ENCODE measurements at places on chromosomes 3 and 15.

DNA sequence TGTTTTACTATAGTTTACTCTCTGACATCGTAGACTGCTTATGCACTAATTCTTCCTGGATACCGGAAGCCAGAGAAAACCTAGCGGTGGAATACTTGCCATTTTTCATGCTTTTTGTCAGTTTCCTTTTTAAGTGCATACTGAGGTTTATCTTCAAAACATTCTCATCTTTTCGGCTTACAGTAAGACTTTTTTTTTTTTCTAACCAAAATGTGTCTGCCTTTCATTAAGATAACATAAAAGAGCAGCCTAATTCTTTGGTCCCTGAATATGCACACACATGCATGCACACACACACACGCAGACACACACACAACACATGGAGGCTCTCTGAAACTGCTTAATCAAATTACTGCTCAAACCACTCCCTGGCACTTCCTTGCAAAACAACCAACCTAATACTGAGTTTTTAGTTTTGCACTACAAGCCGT lies 1.3 kb downstream of the ZNF445 start:
- DNase-seq, result peak; percentile 48

DNA sequence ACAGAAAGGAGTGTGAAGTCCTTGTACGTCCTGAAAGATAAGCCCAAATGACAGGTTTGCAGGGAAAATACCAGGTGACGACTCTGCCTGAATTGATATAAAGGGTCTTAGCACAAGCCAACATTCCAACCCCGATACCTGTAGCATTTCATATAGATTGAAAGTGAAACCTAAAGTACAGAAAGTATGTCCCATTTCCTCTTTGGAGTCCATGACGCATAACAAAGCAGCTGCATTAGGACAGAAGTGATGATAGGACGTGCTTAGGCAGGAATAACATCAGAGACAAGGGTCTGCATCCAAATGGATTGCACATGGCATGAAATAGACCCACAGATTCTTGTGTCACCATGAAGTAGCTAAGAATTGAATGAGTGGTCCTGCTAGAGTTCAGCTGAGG lies 187.0 kb upstream of the ROBO1 start:
- DNase-seq, result peak; percentile 21

GRCh38 chr3:42591811-42592210 lies 1.2 kb downstream of the SS18L2 start:
- DNase-seq, result no peak

DNA sequence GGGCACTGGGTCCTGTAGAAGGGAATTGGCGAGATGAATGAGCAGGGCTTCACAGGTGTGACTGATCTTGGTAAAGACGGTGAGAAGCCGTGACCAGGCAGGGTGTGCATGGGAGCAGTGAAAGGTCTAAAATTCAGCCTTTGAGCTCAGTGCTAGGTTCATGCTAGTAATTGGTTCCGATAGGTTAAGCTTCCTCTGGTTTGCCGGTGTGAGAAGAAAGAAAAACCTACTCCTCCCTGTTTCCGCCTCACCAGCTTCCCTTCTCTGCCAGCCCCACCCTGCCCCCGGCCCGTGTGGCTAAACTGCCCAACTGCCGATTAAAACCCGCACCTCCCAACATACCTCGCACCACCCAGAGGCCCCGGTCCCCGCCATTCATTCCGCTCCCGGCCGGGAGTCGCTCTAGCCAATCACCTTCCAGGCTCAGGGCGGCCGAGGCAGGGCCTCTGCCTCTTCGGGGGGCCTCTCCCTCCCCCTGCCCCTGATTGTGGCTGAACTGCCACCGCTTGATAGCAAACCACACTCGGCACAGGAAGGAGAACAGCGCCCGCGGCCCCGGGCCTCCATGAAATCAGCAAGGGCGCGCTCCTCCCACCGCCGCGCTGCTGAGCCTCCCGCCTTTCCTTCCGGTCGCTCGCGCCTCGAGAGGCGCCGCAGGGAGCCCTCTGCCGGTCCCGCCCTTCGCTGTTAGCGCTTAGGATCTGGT lies 7.3 kb upstream of the NRROS start:
- DNase-seq, result peak; percentile 73

DNA sequence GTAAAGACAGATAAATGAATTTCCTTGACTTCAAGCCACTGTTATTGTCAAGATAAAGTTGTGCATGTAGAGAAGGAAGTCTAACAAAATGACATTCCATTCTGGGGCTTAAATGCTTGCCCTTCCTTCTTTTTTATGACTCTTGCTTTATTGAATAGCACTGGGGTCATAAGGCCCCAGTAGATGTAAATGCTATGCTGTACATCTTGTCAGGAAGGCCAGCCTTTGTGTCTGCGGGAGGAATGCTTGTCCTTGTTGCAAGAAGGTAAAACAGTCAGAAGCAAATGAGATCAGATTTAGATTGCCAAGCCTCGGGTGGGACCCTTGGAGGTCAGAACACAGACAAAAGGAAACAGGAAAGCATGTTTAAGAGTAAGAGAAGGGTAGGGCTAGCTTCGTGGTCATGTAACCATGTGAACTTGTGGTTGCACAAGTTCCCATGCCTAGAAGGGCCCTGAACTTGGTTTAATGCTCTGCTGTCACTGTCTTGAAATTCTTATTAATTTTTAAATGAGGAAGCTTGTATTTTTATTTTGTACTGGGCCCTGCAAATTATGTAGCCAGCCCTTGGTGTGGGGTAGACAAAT lies 81.5 kb downstream of the PPM1L start:
- DNase-seq, result no peak

DNA sequence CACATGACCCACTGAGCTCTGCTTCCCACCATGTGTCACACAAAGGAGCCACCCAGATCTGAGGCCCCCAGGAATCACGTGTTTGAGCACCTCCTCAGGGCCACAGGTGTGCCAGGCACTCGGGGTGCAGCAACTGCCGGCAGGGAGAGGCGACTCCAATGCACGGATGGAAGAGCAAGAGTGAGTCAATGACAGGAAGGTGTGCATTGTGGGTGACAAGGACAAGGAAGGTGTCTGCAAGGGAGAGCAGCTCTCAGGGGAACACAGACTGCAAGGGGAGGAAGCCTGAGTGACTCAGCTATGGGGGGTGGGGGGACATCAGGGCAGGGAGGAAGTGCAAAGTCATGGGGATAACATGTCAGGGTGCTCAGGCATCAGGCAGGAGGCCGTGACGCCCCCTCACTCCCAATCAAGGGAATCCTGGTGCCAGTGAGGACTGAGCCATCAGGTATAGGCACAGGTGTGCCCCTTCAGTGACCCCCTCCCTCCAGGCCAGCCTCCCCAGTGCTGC lies 67.4 kb downstream of the NUP210 start:
- DNase-seq, result peak; percentile 45

DNA sequence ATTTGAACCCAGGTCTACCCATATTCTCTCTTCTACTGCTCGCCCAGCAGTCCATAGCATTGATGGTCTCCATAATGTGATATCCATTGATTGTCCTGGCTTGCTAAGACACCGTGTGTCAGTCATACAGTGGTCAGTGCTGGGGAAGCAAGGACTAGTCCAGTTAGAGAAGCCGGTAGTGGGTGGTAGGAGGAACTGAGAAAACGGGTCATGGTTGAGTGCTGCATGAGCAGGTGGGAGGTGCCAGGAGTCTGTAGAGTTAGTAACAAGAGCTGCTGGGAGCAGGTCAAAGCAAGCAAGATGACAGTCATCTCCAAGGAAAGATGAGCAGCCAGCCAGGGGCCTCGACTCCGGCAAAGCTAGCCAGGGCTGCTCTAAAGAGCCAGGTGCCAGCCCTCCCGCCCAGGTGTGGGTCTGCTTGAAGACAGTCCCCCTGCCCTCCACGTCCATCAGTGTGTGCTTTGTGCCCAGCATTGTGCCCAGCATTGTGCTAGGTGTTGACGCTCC lies 29.5 kb upstream of the USP3 start:
- DNase-seq, result no peak

- DNase-seq, result peak; percentile 47
Observed at GRCh38 chr15:73617301-73617831, 15.8 kb downstream of the NPTN start.

DNA sequence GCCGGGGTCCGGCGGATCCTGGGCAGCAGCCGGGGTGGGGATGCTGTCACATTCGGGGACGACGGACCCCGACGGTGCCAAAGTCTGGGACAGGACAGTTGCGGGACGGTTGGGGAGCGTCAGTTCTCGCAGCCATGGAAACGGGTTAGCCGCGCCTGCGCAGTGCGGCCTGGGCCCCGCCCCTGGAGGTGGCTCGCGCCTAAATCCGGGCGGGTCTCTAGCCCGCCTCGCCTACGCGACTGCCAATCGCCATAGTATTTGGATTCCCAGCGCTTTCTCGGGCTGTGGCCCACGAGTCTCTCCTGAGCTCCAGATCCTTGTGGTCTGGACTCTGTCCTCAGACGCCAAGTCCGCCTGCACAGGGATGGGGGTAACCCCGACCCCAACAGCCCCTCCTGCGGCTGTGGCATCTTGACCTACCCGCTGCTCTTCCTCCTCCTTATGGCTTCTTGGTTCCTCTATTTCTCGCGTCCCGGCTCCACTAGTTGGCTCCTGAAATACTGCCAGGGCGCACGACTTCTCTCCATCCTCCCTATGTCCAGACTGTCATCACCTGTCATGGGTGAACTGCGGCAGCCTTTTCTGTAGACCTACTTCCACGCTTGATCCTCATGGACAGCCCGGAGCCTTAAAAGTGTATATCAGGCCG lies at the start of gene ZMYND10:
Gene ZMYND10 (minus strand): TSS at position 147 of the 649 bp plus-strand sequence. CDS start 153 bp downstream, outside the sequence.
- DNase-seq, result peak; percentile 47

DNA sequence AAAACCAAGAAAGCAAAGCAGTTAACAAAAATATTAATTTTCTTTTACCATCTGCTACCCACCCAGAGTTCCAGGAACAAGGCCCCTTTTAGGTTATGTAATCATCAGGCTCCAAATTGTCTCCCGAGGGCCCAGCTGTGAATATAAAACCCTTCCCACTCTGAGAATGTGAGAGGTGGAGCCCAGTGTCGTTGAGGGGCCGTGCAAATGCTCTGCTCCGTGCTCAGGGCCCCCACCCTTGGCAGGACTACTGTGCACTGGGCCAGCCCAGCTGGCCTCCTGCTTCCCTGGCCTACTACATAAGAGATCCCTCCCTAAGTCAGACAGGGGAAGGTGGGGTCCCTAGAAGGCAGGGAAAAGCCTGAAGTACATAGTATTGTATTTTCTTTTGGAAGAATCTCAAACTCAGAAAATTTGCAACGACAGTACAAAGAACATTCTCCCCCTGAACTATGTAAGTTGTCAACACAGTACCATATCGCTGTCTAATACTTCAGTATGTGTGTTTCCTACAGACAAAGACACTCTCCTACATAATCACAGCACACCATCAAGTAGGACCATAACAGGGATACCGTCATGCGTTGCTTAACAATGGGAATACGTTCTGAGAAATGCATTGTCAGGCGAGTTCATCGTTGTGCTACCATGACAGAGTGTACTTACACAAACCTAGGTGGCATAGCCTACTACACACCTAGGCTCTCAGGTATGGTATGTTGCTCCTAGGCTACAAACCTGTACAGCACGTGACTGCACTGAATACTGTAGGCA lies 4.4 kb upstream of the CLEC3B start:
- DNase-seq, result no peak

DNA sequence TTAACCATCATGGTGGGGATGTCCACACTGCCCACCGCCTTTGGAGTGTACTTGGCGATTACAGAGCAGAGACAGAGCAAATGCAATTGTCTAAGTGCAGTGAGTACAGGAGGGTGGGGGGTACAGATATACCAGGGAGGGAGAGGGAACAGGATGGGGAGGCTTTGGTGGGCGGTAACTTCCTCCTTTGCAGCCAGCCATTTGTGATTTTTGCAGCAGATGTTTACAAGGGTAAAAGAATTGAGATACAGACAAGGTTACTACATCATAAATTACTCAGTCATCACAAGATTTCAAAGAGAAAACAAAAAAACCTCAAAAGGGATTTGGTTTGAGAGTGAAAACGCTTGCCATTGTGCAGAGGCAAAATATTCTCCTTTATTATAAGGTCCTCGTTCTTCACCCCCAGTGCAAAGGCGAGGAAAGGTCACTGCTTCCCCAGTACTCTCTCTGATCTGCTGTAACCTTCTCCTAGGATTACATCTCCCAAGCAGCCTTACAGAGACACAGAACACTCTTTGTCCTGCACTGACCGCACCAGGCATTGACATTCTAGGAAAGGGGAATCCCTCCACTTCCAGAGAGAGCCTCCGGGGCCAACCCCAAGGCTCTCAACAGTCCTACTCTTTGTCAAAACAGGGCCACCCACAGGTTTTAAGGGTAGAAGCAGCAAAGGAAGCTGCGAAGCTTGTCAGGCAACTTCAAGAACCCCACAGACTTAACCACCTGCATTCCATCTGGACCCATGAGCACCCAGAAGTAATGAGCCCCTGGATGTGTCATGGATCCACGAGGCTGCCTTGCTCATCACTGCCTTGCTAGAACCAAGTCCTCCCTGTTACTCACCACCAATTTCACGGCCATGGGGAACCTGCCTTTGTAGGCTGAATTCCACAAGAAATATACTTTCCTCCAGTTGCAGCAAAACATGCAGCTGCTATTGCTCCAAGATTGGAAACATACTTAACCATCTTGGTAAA lies 117.3 kb downstream of the ADAMTS17 start:
- DNase-seq, result no peak

- DNase-seq, result no peak
Observed at GRCh38 chr3:43442872-43443395, 156.6 kb downstream of the SNRK start.

- no peak for DNase-seq
Observed at GRCh38 chr15:81224232-81224631, 27.6 kb downstream of the IL16 start.

DNA sequence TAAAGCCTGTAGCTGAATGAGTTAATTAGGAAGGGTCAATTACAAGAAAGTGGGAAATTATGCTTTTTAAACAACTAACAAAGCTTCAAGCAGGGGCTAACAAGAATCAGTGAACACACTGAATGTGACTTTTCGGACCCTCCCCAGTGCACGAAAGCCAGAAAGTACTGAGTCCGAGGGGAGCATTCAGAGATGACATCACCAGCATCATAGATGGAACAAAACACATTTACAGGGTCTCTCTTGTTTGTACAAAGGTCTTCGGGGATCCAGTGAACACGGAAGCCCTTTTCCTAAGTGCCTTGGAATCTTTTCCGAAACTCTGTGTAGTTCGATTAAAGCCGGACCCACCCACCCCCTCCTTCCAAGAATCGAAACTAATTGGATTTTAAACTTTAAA lies 829 bp downstream of the DCP1A start:
- DNase-seq, result no peak

- no peak for DNase-seq
Observed at GRCh38 chr3:16848007-16848406, 36.7 kb upstream of the PLCL2 start.

- DNase-seq, result no peak
Observed at GRCh38 chr15:45372041-45372995, 6.0 kb downstream of the GATM start.

DNA sequence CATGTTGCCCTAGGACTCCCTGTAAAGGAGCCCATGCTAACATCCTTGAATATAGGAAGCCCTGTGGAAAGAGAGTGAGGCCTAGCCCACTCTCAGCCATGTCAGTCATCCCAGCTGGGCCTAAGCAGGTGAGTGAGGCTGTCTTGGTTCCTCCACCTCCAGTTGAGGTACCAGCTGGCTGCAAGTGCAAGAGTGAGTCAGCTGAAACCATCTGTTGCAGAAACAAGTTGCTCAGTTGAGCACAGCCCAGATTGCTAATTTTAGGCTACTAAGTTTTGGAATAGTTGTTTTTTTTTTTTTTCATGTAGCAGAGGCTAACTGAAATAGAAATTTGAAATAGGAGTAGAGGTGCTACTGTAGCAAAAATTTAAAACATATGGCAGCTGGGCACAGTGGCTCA lies 43.7 kb upstream of the ADPGK start:
- no peak for DNase-seq

- no peak for DNase-seq
Observed at GRCh38 chr15:35756623-35757022, 210.7 kb upstream of the DPH6 start.
